Neural crest cell (in vitro differentiated cells): ENCODE measurements at places on chromosomes 1 and 21. TPM values are rescaled to one million over a fixed set of nuclear protein-coding genes. Genes with fewer than 3 reads are reported as not detected.

Gene PDE4DIP
- 20.3 and 21.5 TPM in 2 replicates for total RNA-seq

DNA sequence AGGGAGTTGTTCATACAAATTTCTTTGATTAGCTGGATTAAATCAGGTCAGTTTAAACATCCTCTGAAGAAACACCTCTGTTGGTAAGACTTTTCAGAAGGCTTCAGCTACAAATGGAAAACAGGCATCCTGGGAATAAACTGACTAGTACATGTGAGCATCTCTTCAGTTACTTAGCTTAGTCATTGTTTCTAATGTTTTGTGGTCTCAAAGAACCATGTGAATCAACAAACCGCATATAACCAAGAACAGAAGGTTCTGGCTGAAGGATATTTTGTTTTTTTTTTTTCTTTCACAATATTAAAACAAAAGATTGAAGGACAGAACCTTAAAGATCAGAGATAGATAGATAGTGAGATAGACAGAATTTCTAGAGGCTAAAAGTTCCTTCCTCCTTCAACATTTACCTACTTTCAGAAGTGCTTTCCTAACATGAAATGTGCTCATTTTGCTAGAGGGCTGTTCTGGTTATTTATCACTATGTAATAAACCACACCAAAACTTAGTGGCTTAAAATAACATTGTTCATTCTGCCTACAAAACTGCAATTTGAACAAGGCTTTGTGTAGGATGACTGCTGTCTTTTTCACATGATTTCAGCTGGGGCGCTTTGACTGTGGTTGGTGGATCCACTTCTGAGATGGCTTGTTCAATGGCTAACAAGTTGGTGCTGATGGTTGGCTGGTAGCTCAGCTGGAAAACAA lies 119.8 kb upstream of the PTGFR start:
- no peak for DNase-seq

Gene KCND3
- 0.61 and 0.86 TPM in 2 replicates for total RNA-seq

Gene NPHS2
- total RNA-seq = not detected in 2 replicates

DNA sequence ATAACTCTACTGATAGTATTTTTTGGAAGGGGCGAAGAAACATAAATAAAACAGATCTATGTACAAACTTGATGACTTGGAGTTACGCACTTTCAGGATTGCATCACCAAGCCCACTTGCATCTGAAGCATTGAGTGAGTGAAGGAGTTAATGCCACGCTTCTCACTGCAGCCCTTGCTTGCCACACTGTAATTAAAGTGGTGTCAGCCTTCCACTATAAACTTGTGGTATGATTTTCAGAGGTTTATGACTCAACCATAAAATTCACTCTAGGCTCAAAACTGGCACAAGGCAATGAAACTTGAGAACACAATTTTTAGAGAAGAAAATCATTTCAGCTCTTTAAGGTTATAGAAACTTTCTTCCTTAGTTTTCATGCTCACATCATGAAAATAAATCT lies 93.9 kb upstream of the PRMT6 start:
- DNase-seq = no peak

Gene GFI1
- total RNA-seq = 0.11 and 0.16 TPM in 2 replicates

DNA sequence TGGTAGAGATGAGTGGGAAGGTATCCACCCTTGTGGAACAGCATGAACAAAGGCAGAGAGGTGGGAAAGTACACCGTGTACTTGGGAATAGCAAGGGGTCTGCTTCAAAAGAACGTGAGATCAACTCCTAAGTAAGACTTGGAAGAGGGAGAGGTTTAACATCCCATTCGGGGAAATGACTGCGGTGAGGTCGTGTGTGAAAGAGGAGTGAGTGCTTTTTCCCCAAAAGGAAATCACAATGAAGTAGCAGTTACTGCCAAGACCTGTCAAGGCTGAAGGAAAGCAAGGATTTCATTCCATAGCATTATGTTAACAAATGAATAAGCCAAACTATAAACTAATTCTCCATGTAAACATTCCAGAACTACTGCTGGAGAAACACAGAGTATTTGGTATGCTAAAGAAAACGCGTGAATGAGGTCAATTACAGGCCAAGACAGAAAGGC lies 20.0 kb upstream of the SYDE2 start:
- DNase-seq = no peak

Gene C1orf94
- total RNA-seq = not detected in 2 replicates

Gene GTF2B
- total RNA-seq = 22.4 and 26.7 TPM in 2 replicates

Gene OR10J1
- not detected in 2 replicates for total RNA-seq

DNA sequence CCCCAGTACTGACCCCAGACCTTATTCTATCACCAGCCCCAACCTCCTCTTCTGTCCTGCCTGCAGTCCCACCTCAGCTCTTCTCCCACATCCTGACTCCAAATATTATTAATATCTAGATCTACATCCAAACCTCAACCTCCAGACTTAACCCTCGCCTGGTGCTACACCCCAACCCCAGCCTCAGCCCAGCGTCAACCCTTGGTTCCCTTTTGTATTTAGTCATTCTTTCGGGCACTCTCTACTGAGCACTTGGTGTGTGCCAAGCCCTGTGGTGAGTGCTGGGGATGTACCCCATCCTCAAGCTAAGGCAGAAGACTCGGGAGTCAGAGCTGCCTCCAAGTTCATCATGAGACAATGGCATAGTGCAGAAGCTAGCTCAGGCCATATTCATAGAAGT lies 1.1 kb downstream of the SHISAL2A start:
- DNase-seq = no peak

DNA sequence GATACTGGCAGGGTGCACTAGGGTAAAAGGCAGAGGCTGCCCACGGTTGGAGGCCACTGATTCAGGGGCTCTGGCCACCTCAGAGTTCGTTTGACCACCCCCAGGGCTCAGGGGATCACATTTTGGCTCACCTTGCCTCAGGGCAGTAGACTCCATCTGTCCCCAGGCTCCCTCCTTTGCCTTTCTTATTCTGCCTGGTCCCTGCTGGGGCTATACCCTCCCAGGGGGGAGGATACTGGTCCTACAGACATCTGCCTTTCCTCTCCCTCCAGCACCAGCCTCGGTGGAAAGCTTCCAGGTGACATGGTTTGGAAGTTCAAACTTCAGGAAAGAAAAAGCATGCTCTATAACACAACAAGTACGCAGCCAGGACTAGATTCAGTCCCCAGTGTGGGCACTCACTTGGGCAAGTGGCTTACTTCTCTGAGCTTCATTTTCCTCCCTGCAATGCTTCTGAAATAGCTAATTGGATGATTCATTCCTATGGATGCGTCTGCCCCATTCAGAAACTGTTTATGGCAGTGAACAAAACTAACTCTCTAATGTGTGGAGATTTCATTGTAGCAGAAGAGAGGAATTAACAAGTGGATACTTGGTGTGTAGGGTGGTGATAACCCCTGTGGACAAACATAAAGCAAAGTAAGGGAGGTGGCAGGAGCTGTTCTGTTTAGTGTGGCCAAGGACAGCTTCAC lies 154.8 kb downstream of the TRABD2B start:
- DNase-seq = no peak

- no peak for DNase-seq
Measured at GRCh38 chr1:218498056-218498938, 153.2 kb downstream of the TGFB2 start.

DNA sequence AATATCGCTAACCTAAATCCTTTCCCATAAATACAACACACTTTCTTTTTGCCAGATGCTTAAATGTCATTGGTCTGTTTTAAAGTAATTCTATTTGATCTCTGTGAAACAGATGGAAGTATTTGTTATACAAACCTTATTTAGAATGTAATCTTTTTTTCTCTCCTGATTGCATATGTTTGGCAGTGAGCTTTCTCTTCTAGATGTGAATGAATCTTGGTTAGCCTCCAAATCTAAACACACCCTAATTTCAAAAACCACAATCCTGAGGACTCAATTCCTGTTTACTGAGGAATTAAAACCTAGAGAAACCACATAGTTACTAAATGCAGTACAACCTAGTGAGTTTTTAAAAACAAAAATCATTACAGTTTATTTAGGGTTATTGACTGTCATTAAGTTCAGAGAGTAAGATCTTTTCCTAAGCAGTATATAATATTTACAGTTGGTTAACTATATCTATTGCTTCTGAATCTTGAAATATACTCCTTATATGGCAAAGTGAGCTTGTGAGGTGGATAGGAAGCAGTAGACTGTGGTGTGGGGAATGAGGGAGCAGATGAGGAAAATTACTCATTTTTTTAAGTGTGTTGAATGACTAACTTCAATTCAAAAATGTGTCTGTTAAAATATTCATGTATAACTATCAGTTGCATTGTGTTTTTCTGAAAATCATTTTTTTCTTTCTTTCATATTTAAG lies 218.7 kb downstream of the FMN2 start:
- DNase-seq = no peak

- no peak for DNase-seq
Measured at GRCh38 chr1:158153746-158154444, 26.8 kb upstream of the CD1D start.

GRCh38 chr1:35605867-35606182 lies 32.7 kb downstream of the TFAP2E start:
- no peak for DNase-seq

Gene HCRTR1
- total RNA-seq = 0.23 TPM in 1 of 2 replicates, not detected in the other

DNA sequence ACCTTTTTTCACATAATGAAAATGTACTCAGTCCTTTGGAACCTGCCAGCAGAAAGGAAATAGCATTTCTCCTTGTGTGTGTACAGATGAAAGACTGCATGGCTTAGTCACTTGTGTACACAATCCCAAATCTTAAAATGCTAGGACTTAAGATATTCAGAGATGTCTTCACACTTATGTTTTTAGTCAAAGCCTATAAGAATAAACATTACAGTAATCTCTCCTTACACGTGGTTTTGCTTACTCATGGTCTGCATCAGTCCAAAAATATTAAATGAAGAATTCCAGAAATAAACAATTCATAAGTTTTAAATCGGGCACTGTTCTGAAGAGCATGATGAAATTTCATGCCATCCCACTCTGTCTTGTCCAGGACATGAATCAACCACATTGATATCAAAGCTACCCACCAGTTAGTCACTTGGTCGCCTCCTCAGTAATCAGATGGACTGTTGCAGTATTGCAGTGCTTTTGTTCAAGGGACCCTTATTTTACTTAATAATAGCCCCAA lies 75.7 kb upstream of the RRP15 start:
- DNase-seq = no peak

GRCh38 chr1:30111431-30111830 lies 612.0 kb downstream of the MATN1 start:
- DNase-seq = peak; percentile 62

- no peak for DNase-seq
Measured at GRCh38 chr1:204282761-204283221, 69.0 kb upstream of the GOLT1A start.

GRCh38 chr1:234309243-234309597 lies 64.0 kb upstream of the COA6 start:
- DNase-seq = no peak

DNA sequence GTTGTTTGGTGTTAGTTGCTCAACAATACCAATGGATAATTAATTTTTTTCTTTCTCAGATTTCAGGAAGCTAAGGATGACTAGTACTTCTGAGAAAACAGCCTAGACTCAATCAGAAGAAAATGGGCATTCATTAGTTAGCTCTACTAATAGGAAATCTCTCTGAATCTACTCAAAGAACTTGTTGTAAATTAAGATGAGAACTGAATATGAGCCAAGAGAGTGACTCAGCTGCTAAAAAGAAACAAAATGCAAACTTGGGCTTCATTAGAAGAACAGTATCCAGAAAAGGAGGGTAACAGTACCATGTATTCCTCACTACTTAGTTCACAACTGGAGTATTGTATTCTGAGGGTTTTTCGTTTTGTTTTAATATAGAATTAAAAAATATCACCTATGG lies 12.5 kb downstream of the FOXJ3 start:
- no peak for DNase-seq

DNA sequence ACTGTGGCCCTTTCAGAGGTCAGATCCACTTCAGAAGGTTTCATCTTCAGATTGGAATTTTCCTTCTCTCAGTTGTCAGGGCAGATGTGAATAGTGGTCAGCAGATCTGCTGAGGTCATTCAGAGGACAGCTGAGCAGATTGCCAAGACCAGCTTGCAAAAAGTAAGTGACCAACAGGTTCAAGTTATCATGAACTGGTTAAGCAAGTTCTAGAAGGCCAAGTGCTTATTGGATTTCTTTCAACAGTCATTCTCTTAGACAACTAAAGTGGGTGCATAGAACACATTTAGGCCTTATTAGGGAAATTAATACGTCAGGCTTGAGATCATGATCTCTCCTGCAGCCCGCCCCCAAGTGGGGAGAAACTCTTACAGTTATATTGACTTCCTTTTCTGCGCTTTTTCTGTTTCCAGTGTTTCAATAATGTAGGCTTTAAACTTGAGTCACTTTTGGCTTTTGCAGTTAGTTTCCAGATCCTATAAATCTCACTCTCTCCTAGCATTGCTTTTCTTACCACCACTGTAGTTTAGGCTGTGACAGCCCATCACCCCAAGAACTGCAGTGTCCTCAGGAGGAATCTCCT lies 96.4 kb downstream of the C1orf21 start:
- no peak for DNase-seq

Gene RUNX3
- 0.16 TPM in 1 of 2 replicates, not detected in the other for total RNA-seq

GRCh38 chr21:42562816-42563215 lies 49.2 kb downstream of the SLC37A1 start:
- DNase-seq = no peak

DNA sequence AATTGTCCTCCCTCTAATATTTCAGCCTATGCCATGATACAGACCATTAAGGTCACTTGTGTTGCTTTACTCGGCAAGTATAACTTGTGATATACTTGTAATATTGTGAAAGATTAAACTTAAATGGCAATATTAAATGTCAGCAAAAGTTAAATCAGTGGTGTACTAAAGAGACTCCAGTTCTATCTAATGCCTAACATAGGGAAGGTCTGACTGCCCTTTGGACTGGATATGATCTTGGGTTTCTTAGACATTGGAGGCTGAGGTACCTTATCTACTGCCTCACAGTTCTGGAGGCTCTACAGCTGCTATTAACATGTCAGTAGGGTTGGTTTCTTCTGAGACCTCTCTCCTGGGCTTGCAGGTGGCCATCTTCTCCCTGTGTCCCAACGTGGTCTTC lies 89.9 kb downstream of the MT1HL1 start:
- no peak for DNase-seq
